Muscle of leg (tissue), 16 donors: ENCODE measurements at places on chromosomes 3 and 15. TPM values are rescaled to one million over a fixed set of nuclear protein-coding genes. Genes with fewer than 3 reads are reported as not detected.

SCN11A gene
- 2.0 TPM for total RNA-seq

- H3K27me3 ChIP-seq, result no peaks in the 10 kb centered on the region
- no peak overlapping the region for H3K27ac ChIP-seq
- peak; percentile 74 for DNase-seq
- no peak overlapping the region for H3K4me3 ChIP-seq
- H3K4me1 ChIP-seq, result peaks cover 2% of the 10 kb centered on the region
- H3K36me3 ChIP-seq, result no peaks in the 10 kb centered on the region
Measured at GRCh38 chr3:186746008-186746407, 28.8 kb downstream of the KNG1 start.

DNA sequence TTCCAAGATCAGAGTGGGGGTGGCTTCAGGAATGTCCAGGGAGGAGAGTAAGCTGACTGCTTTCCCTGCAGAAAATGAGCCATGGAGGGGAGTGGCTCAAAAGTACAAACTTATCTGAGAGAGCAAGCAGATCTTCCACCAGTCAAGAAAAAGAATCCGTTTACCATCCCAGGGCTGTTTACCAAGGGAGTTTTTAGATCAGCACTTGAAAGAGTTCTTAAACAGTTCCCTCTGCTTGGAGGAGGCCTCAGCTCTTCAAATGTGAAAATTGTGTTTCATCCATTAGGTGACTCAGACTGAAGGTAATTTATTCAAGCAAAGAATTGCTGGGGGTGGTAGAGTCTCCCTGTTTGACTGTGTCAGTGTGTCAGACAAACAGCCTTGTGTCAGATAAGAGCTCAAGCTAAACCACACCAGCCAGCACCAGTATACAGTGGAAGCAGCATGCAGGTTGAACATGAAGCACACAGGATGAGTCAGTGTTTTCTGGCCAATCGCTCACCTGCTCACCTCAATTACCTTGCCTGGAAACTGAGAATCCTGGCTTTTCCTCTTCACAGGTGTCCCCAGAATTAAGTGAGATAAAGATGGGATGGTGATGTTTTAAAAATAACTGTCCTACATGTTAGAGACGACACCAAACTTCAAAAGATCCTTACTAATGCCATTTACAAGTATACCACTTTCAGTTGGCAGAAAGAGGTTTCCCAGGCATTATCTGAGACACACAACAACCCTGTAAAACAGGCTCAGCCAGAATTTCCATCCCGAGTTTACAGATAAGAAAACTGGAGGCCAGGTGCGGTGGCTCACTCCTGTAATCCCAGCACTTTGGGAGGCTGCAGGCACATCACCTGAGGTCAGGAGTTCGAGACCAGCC, 21.7 kb downstream of the SH3BP5 start:
- H3K4me1 ChIP-seq, result peaks cover 22% of the 10 kb centered on the region
- H3K36me3 ChIP-seq, result no peaks in the 10 kb centered on the region
- no peaks in the 10 kb centered on the region for H3K27me3 ChIP-seq

GRCh38 chr15:29090617-29091466, 178.8 kb downstream of the NSMCE3 start:
- no peaks in the 10 kb centered on the region for H3K36me3 ChIP-seq
- no peaks in the 10 kb centered on the region for H3K4me1 ChIP-seq
- H3K4me3 ChIP-seq, result no peak overlapping the region
- DNase-seq, result no peak
- no peak overlapping the region for H3K27ac ChIP-seq

DNA sequence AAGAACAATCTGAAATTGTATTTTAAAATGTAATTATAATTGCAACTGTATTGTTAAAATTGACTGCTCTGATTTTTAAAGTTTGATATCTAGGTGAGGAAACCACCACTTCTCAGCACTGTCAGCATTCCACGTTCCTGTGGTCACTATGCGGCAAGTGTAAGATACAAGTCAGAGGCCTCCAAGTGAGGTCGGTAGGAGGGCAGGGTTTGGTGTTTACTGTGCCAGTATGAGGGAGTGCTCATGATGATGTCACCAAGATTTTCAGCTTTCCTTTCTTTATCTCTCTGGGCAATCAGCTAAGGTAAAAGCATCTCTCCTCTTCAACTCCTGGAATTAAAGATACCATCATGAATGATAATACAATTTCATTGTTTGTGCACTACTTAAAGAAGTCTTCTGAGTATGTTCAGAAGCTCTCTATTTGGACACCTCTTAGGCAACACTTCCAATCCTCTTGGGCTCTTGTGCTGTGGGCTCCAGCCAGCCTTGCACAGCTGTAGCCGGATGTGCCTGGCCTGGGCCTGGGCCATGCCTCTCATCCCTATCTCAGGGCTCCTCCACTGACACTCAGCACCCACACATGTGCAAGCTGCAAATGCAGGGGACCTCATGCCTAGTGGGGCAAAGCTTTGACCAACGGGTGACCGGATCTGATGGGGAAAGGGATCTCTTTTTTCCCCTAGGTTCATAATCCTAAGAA, 42.9 kb downstream of the CCR3 start:
- H3K27ac ChIP-seq, result no peak overlapping the region
- no peak overlapping the region for H3K4me3 ChIP-seq
- no peaks in the 10 kb centered on the region for H3K4me1 ChIP-seq
- no peak for DNase-seq
- H3K27me3 ChIP-seq, result no peaks in the 10 kb centered on the region

- H3K27me3 ChIP-seq, result no peaks in the 10 kb centered on the region
- no peak for DNase-seq
- H3K4me1 ChIP-seq, result peaks cover 19% of the 10 kb centered on the region
- H3K4me3 ChIP-seq, result peak overlapping the region; percentile 88
- peak overlapping the region; percentile 87 for H3K27ac ChIP-seq
- peaks cover 23% of the 10 kb centered on the region for H3K36me3 ChIP-seq
Measured at GRCh38 chr3:47803480-47804025, 615 bp downstream of the DHX30 start.

GRCh38 chr15:93290618-93290946, 201.6 kb upstream of the RGMA start:
- H3K4me1 ChIP-seq, result peaks cover 9% of the 10 kb centered on the region
- H3K36me3 ChIP-seq, result no peaks in the 10 kb centered on the region
- no peak overlapping the region for H3K4me3 ChIP-seq
- H3K27ac ChIP-seq, result no peak overlapping the region
- H3K27me3 ChIP-seq, result no peaks in the 10 kb centered on the region
- no peak for DNase-seq
